ENCODE measurements at places on chromosomes 2 and 18.

GRCh38 chr2:213476641-213477040 lies 192.4 kb downstream of the SPAG16 start:
- DNase-seq, result no peak

DNA sequence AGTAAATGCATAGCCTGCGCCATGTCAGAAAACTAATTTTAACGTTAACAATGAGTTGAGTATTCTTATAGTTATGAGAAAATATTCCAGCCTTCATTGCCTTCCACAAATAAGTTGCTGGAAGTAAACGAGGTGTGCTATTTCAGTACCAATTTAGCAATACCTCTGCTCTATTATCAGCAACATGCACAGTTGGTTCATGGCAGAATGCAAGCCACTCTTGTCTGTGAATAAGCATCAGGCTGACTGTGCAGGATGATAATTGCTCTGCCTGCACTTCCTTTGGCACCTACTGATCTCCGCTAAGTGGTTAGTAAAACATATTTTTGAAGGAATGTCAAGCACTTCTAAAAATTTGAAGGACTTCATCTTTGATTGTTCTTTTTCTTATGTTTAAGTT lies 261.9 kb upstream of the SIX3 start:
- DNase-seq, result no peak

DNA sequence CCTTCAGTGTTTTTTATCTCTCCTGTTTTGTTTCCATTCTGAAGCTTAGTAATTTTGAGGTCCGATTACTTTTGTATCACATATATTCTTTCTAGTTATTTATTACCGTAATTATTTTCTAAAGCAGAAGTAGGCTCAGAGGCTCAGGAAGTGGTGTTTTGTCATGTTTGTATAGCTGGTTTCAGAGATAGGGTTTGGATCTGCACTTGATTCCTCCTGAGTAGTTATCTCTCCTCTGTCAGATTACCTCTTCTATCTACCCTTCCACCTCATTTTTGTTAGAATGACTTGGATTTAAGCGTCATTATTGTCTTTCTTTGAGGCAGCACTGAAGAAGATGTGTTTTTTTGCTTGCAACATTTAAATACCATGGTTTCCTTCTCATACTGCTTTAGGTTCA lies 95.4 kb downstream of the MTA3 start:
- DNase-seq, result no peak

- DNase-seq, result no peak
Observed at GRCh38 chr2:107936433-107937359, 49.6 kb upstream of the SLC5A7 start.

DNA sequence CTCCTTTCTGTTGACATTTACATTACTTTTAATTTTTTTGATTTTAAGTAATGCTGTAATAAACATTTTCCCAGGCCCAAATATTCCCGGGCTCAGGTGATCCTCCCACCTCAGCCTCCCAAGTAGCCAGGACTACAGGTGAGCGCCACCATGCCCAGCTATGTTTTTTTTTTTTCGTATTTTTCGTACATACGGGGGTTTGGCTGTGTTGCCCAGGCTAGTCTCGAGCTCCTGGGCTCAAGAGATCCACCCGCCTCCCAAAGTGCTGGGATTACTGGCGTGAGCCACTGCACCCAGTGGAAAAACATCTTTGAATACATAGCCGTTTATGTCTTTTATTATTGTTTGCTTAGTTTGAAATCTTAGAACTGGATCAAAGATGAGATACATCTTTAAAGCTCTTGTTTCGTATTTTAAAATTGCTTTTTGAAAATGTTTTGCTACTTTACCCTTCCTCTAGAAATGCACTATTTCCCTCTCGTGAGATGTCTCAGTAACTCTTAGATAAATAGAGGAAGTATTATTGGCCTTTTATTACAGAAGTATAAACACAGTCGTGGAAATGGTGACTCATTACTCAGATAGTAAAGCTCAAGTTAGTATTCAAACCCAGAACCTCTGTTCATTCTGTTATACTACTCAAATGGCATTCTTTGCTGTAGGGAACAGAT lies 2.4 kb downstream of the SMCHD1 start:
- DNase-seq, result peak; percentile 34

- no peak for DNase-seq
Observed at GRCh38 chr18:2089396-2089795, 481.9 kb downstream of the METTL4 start.

- no peak for DNase-seq
Observed at GRCh38 chr2:3007135-3007534, 370.5 kb downstream of the EIPR1 start.

DNA sequence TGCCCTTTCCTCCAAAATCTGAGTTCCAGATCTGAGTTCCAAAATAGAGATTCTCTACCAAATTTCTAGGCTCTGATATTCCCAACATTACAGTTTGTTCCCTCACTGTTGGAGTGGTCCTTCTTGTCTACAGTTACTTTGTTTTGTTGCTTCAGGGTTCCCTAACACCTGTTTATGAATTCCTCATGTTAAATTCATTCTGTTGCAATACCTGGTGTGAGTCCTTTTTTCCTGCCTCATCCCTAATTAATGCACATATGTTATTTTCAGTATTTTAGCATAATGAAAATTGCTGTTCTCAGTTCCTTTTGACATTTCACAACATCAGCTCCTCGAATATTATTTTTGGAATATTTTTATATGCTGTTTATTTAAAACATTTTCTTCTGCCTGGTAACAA lies 16.2 kb downstream of the SERPINB13 start:
- no peak for DNase-seq

- DNase-seq, result peak; percentile 36
Observed at GRCh38 chr18:10559553-10560451, 34.0 kb downstream of the NAPG start.

- DNase-seq, result no peak
Observed at GRCh38 chr2:118240276-118240675, 152.0 kb downstream of the INSIG2 start.

GRCh38 chr2:106851881-106852501 lies 34.0 kb downstream of the ST6GAL2 start:
- no peak for DNase-seq

- DNase-seq, result no peak
Observed at GRCh38 chr2:12109363-12110017, 363.1 kb downstream of the LPIN1 start.

DNA sequence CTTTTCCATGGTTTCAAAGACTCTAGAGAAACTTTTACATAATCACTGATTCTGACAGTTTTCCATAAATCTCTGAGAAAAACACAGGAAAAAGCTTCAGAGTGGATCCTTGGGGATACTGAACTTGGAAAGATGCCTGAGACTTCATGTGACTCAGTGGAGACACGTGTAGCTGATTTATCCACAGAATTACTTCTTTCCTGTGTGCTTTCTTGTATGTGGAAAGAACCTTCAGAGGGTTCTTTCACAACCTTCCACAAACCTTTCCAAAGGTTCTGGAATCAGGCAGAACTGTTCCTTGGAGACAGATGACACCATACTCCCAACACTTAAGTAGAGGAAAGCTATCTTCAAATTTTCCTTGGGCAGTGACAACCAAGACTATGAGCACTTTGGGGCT lies 207.2 kb downstream of the RND3 start:
- no peak for DNase-seq

- DNase-seq, result no peak
Observed at GRCh38 chr2:234339011-234339410, 157.9 kb downstream of the ARL4C start.

GRCh38 chr2:198385856-198386255 lies 581.5 kb downstream of the PLCL1 start:
- DNase-seq, result no peak

DNA sequence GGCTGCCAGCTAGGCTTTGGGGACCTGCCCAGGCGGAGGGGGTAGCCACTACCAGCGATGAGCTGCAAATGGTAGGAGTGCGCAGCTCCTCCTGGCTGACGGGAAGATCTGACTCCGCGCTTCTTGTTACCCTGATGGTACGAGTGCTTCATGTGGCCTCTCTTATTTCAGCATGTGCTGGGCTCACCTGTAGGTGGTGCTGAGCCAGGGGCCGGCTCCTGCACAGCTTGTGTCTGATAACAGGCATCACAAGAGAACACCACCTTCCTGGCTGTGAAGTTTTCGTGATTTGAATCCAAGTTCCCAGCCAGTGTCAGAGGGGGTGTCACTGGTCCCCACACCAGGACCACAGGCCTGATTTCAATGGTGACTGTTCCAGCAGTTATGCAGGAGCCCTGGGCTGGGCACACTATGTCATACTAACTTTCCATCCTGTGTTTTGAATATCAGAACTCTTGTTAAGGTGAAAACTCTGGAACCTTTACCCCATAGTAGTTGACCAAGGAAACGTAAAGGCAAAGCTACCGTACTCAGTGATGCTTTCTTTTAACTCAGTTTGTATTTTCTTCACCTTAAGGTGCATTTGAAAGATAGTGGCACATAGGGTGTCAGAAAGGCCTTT lies 28.0 kb downstream of the APCDD1 start:
- peak; percentile 23 for DNase-seq

DNA sequence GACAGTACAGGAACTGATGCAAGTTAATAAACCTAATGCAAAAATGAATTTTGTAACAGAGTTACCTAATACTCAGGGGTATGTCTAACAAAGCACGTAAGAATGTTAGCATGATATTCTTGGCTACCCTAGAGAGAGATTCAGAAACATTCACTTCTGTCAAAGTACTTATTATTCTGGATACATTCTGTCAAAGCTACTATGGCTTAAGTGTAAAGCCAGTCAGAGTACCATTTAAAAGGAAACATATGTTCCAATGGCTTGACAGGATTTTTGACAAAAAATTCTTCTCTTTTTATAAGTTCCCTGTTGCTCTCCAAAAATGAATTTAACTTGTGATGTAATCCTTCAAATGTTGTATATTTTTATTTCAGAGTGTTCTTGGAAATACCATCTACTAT lies 85.5 kb downstream of the PIGN start:
- DNase-seq, result no peak

DNA sequence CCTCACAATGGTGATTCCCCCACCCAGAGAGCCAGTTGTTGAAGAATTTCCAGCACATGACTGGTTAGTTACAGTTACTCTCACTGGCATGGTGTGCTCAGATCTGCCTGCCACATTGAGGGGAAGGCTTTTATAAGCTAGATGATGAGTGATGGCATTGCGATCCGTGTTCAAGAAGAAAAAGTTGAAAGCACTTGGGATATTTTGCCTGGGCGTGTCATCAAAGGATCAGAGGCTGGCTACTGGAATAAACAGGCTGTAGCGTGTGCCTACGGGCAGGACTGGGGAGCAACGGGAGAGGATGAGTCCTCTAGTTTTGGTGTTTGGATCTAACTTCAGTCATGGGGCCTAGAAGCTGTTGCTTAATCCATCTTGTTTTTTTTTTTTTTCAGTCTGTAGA lies 175.0 kb downstream of the SETBP1 start:
- DNase-seq, result no peak

DNA sequence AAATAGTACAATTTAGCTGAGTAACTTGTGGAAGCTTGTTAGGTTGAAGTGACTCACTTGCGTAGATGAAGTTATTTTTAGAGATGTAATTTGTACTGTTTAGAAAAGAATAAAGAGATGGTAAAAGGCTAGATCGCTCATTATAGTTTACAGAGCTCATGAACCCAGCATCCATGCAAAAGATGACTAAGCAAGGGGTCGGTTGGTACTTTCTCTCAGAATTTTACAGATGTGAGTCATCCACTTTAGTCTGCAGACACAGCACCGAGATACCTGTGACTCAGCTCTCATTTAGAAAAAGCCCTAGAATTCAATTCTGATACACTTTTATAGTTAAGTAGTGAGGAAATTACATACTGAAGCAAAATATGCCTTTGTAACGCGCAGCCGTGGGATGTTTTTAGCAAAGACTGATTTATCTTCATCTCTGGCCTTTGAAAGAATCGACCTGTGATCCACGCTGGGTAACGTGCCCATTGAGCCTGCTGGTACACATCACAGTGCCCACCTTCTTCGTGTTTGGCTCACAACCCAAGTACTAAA lies 116.5 kb upstream of the FOSL2 start:
- no peak for DNase-seq

GRCh38 chr2:36748166-36748565 lies 51.7 kb downstream of the VIT start:
- no peak for DNase-seq

DNA sequence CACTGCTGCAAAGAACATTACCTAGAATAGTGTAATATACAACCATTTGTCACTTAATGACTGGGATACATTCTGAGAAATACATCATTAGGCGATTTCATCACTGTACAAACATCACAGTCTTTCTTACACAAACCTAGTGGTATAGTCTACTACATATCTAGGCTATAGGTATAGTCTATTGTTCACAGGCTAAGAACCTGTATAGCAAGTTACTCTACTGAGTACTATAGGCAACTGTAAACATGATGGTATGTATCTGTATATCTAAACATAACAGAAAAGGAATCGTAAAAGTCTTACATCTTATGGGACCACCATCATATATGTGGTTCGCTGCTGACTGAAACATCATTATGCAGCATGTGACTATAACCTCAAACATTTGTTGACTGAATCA lies 21.4 kb downstream of the SP3 start:
- no peak for DNase-seq

- no peak for DNase-seq
Observed at GRCh38 chr2:145002624-145003023, 482.7 kb upstream of the ZEB2 start.

DNA sequence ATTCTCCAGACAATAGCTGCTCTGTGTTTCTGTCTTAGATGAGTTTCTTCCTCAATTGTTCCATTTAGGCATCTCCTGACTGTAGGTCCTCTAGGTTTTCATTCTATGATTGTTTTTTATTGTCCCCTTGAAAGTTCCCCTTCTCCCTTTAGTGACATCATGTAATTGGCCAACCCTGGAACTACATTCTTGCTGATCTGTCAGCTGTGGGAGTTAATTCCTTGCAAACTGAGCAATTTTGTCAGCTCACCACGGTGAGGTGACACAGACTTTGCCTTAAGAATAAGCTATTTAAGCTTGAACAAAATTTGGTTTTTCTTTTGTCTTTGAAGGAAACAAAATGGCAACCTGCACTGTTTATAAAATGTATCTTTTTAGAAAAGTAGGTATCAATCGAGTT lies 95.9 kb downstream of the TXNL1 start:
- no peak for DNase-seq

- DNase-seq, result no peak
Observed at GRCh38 chr18:63378919-63379638, 12.1 kb upstream of the KDSR start.

- no peak for DNase-seq
Observed at GRCh38 chr2:34806396-34806795, 1207.3 kb upstream of the FAM98A start.

GRCh38 chr2:70946832-70947442 lies 11.2 kb downstream of the ATP6V1B1 start:
- peak; percentile 37 for DNase-seq

DNA sequence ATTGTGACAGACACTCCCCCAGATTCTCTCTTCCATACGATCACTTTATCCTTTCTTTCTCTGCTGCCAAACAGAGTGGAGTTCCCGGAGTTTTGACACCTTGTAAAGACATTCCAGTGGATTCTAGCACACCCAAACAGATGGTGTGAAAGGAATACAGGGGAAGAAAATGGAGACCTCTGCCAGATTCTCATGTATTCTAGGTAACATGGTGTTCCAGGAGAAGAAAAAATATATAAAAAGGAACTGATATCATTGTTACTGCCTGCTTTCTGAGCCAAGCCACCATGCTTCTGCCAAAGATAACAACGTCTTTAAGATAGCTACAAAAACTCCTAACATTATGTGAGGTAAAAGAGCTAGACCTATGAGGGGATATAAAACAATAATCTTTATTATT lies 136.5 kb downstream of the TXNL1 start:
- no peak for DNase-seq
